Stimulated activated CD4-positive, alpha-beta T cell treated with anti-CD3 and anti-CD28 coated beads, Interleukin-12 subunit alpha, Interleukin-12 subunit beta, amount 100 ng/mL, for 24 hours (primary cell): ENCODE measurements at places on chromosomes 6 and 20.

- no peak for DNase-seq
Observed at GRCh38 chr6:167937948-167938911, 59.2 kb upstream of the KIF25 start.

GRCh38 chr6:35258858-35259193 lies 709 bp upstream of the ZNF76 start:
- peak; percentile 26 for DNase-seq

- no peak for DNase-seq
Observed at GRCh38 chr6:11495565-11496145, 41.9 kb upstream of the TMEM170B start.

DNA sequence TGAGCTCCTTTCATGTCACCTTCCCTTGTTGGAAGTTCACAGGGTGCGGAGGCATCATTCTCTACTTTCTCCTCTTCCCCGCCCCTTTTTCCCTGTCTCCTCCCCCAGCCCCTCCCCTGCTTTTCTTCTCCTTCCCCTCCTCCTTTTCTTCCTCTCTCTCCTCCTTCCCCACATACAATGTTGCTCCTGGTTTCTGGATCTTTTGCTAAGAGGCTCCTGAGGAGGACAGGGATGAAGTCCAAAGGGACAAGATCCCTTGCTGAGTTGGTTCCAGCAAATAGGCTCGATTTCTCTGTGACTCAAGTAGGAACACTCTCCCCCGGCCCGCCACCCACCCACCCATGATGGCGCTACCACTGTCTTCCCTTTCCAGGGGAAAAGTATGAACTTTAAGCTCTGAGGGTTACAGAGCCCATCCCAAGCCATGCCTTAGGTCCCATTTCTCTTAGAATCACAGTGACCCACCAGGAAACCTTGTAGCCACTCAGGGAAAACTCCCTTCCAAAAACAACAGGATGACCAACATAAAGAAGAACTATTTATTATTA lies 852 bp upstream of the TFEB start:
- no peak for DNase-seq

- DNase-seq, result no peak
Observed at GRCh38 chr6:15384901-15385300, 139.0 kb downstream of the JARID2 start.

DNA sequence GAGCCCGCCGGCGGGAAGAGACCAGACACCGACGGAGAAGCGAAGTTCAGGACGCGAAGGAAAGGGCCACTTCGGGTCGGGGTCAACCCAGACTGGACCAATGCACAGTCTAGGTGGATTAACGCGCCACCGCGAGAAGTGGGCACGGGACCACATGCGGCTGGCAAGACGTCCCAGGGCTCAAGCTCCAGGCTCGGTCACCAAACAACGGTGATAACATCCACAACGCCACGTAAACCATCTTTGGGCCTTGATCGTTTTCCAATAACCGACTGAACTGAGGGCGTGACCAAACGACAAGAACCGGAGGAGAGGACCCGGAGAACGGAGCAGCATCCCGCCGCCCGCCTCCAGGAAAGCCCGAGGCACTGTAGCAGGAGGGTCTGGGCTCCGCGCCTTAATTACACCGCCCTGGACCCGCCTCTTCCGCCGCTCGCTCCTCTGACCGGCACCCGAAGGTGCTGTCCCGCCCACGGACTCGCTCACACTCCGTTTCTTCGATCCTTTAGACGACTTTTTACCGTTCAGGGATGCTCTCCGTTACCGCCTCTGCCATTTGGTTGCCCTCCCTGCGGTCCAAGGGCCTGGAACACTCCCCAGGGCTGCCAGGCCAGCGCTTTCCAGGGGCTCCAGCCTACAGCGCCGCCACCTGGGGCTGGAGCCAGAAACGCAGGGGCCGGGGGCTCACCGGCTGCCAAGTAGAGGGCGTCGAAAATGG lies 44.1 kb downstream of the DPPA5 start:
- DNase-seq, result peak; percentile 70

- no peak for DNase-seq
Observed at GRCh38 chr6:69456086-69456485, 340.7 kb downstream of the LMBRD1 start.

DNA sequence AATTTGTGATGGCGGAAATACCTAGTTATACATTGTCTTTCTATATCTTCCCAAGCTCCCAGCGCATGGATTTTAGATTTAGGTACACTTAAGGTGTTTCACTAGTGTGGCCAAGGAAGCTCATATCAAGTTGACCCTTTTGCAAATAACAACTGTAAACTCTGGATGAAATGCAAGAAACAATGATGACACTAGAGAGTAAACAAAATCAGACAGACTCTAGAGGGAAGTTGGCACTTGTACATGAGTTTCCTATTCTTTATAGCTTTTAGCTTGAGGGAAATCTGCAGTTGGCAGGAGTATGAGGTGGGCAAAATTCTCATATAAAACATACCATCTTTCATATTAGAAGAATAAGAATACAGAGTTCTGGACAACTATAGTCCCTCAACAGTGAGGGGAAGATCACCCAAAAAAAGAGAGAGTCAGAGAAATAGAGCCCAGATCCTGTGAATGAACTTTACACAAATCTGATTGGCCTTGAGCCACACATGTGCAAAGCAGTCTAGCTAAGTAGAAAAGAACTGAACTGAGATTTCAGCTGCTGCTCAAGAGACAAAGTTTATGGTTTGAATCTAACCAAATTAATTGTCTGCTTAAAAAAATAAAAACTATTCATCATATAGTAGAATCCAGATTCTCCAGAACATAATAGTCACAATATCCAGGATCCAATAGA lies 26.1 kb downstream of the TXLNB start:
- no peak for DNase-seq

GRCh38 chr6:3737149-3737830 lies 14.2 kb downstream of the PXDC1 start:
- DNase-seq, result no peak

DNA sequence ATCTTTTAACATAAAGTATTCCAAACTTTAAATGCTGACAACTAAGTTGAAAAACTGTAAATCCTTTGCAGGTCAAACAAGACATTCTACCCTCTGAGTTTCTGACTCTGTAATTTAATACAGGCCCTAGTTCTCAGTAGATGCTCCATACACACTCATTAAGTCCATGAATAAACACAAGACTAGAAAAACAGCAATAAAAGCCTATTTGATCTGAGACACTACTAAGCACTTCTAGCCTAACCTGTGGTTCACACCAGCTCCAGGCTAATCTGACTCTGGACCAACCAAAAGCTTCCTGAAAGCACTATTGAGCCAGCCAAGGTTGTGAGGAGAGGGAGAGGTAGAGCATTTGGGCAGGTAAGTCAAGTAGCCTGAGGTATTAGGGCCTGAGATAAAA lies 103.9 kb downstream of the EPM2A start:
- no peak for DNase-seq

GRCh38 chr6:141451511-141452353 lies 681.0 kb upstream of the GJE1 start:
- no peak for DNase-seq

GRCh38 chr6:89944826-89945407 lies 50.6 kb downstream of the GJA10 start:
- no peak for DNase-seq
